Pericardium fibroblast (primary cell): ENCODE measurements at places on chromosomes 13 and 19. TPM values are rescaled to one million over a fixed set of nuclear protein-coding genes. Genes with fewer than 3 reads are reported as not detected.

Gene ANGPTL8
- total RNA-seq, result 0.43 TPM in 1 of 2 replicates, not detected in the other

Gene ZNF90
- 0.70 and 1.1 TPM in 2 replicates for total RNA-seq

Gene IGFL2
- not detected in 2 replicates for total RNA-seq

Gene ARID3A
- total RNA-seq, result 4.1 and 7.2 TPM in 2 replicates

Gene BEST2
- total RNA-seq, result under 0.01 TPM in 1 of 2 replicates, not detected in the other

Gene C19orf67
- total RNA-seq, result not detected in 2 replicates

Gene SH2D3A
- not detected in 2 replicates for total RNA-seq

Gene SLC25A41
- not detected in 2 replicates for total RNA-seq

Gene CASP14
- total RNA-seq, result not detected in 2 replicates

Gene LENG9
- 10.2 and 11.6 TPM in 2 replicates for total RNA-seq

Gene SRRM5
- 0.17 TPM in 1 of 2 replicates, not detected in the other for total RNA-seq

Gene ANKRD24
- total RNA-seq, result under 0.01 and 1.3 TPM in 2 replicates

Gene TICAM1
- 3.0 and 4.3 TPM in 2 replicates for total RNA-seq

Gene SMIM24
- total RNA-seq, result not detected in 2 replicates

Gene BCAM
- total RNA-seq, result 20.6 and 29.3 TPM in 2 replicates

Gene C5AR2
- under 0.01 and 2.3 TPM in 2 replicates for total RNA-seq

Gene FPR3
- 0.23 TPM in 1 of 2 replicates, not detected in the other for total RNA-seq

Gene ZNF773
- total RNA-seq, result 7.7 and 10.4 TPM in 2 replicates

Gene AMER2
- not detected in 2 replicates for total RNA-seq

Gene RASL11A
- total RNA-seq, result 6.1 and 8.1 TPM in 2 replicates

Gene RUVBL2
- 100 and 106 TPM in 2 replicates for total RNA-seq

Gene SPART
- 107 and 126 TPM in 2 replicates for total RNA-seq

Gene ELSPBP1
- not detected in 2 replicates for total RNA-seq

Gene ITM2B
- 157 and 323 TPM in 2 replicates for total RNA-seq

Gene HIPK4
- total RNA-seq, result 0.17 TPM in 1 of 2 replicates, not detected in the other

Gene LILRA2
- not detected in 2 replicates for total RNA-seq

Gene IGFL1
- total RNA-seq, result not detected in 2 replicates

Gene TEX26
- not detected in 2 replicates for total RNA-seq

Gene CEACAM5
- total RNA-seq, result not detected in 2 replicates

Gene ZNF432
- total RNA-seq, result 1.4 and 2.3 TPM in 2 replicates
